ENCODE measurements at places on chromosomes 6 and 20.

DNA sequence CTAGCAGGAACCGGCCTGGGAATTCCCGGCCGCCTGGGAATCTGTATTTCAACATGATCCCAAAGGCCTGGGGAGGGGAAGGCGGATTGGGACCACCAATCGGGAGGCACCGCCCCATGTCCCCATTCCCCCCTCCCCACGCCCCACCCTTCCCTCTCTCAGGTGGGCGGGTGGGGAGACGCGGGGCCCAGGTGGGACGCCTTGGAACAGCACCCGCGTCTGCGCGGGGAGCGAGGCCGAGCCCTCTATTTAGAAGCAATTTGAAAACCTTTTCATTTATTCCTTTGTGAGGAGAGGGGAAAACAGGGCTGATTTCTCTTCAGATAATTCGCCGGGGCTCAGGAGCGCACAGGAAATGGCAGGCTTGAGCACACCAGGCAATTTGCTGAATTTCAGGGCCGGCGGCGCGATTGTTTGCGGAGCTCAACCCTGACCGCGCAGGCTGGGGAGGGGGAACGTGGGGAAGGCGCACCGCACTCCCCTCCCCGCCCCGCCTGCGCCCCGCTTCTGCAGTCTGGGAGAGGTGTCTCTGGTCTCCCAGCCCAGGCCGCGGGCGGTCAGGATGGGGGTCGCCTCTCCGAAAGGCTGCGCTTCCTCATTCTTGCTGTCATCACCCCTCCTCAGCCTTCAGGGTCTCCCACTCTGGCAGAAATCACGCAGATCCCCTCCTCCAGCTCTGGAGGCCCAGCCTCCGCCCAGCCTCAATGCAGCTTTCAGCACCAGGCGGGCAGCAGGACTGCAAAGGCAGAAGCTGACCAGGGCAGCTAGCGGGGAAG lies 170.0 kb downstream of the GRM4 start:
- no peak for DNase-seq

DNA sequence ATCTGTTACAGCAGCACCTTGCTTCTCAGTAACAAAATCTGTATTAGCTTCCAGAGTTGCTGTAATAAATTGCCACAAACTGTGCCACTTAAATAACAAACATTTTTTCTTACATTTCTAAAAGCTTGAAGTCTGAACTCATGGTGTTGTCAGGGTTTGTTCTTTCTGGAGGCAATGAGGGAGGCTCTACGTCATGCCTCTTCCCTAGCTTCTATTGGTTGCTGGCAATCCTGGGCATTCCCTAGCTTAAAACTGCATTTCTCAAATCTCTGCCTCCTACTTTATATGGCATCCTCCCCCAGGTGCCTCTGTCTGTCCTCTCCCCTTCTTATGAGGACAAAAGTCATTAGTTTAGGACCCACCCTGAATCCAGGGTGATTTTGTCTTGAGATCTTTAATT lies 41.6 kb upstream of the TMEM244 start:
- DNase-seq: no peak

GRCh38 chr6:52299653-52300052 lies 15.1 kb upstream of the MCM3 start:
- no peak for DNase-seq

DNA sequence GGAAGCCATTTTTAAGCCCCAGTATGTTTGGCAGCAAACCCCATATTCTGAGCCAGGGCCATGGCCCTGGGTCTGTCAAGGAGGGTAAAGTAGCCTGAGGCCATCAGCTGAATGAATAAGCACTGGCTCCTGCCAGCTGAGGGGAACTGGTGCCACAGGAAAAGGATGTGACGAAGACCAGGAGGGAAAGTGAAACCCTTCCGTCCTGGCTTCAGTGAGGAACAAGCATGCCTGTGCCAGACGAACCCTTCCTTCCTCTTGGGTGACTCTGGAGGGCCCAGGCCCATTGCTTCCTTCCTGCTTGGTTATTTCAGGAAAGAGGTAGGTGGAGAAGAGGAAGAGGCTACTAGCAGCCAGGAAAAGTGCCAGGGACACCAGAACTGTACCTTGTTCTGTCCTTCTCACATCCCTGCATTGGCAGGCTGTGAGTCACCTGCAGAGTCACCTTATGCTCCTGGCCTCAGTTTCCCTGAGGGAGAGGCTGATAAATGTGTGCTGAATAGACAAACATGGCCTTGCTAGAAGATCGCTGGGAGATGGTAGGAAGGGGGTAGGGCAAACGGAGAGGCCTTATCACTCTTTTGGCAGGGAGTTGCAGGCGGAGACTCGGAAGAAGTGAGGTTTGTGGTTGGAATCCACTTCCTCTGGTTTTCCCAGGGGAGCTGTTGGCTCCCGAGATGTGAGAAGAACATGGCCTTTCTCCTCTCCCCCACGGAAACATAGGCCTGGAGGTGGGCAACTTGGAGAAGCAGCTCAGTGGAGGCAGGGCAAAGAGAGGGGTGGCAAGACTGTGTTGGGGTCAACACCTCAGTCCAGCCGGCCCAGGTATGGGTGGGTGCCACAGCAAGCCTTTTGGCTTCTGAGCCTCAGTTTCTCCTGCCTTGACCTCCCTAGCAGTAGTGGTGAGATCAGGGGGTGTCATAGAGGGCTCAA lies 37.4 kb downstream of the COX4I2 start:
- peak; percentile 79 for DNase-seq

DNA sequence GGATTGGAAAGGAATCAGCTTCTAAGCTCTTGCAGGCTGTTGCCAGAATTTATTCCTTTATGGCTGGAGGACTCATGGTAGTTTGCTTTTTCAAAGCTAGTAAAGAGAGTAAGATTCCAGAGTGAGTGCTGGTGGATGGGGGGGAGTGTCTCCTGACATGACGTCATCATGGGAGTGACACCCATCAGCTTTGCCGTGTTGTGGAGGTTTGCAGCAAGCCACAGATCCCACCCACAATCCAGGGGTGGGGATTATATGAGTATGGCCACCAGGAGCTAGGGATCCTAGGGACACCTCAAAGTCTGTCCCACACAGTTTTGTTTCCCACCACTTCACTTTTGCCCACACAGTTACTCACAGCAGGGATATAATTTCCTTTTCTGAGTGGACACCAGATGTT lies 28.7 kb upstream of the PMEPA1 start:
- DNase-seq: no peak

DNA sequence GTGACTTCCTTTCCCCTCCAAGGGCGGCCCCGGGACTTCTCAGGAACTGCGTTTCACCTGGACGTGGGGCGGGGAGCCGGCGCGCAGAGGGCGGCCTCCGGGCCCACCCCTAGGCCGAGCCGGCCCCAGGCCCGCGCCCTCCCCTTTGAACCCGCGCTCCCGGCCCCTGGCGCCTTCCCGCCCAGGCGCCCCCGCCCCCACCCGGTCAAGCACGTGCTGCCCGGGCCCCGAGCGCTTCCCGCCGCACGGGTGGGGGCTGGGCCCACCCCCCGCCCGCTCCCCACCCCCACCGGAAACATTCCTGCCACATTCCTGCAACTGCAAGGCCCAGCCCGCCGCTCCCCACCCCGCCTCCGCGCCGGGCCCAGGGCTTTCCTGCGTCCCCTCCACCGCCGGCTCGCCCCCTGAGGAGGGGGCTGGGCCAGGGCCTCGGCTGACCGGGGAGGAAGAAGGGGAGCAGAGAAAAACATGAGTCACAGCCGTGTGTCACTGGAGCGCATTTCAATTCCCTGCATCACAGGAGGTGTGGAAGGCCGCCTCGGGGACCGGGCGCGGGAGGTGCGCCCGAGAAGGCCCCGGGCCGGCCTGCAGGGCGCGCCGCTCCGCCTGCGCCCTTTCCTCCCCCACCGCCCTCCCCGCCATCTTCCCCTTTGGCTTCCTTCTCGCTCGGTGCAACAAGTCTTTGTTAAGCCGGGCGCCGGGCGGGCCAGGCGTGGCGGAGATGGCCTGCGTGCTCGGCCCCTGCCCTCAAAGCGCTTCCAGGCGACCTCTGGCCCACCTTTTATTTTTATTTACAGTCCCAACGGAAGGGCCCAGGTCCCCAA lies 1.2 kb upstream of the HMGA1 start:
- DNase-seq: peak; percentile 67

- no peak for DNase-seq
These were observed 25.8 kb downstream of the HLA-C start for GRCh38 chr6:31246051-31246521.

- DNase-seq: no peak
These were observed 256.9 kb downstream of the CDH26 start for GRCh38 chr20:60214901-60215815.

DNA sequence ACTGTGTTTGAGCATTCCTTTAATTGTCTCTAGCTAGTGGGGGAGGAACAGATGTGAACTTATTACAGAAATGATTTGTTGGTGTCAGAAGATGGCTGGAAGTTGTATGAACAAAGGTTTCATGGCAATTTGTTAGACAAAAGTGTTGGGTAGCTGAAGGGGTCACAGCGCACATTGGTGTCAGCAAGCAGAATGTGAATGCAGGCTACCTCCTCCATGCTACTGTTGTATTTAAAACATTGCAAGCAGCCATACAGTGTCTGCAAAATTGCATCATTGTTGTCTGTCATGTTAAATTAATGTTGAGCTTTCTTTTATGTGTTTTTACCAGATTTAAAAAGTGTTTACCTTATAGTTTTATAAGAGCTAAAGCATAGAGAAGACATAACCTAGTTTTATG lies 6.2 kb downstream of the LRRC1 start:
- DNase-seq: no peak

DNA sequence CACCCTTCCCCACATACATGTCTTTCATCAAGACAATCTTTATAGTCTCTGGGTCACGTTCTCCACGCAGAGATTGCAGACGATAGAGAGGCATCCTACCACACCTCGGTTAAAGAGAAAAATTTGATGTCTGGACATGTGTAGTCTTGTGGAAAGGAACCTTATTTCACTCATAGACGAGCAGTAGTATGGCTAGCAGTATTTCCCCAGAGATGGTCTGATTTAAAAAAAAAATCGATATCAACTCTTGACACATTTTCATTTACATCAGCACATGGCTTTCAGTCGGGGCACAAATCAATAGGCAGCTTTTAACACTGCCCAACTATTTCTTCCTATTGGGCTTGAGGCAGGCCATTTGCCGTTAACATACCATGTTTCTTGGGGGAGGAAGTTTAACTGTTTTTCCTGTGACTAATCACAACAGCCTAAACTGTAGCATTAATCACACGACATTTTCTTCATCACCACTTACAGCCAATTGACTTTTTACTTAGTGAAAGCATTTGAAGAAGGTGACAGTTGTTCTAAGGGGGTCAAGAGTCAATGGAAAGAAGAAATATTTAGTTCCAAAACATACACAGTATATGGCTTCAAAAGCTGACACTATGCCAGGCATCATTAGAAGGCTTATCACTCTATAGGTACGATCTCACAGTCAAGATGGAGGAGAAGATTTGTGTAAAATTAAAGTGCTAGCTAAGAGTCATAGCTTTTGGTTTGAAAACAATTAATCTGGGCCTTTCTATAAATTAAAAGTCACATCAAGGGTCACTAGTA lies 129.5 kb upstream of the HDAC2 start:
- DNase-seq: no peak

DNA sequence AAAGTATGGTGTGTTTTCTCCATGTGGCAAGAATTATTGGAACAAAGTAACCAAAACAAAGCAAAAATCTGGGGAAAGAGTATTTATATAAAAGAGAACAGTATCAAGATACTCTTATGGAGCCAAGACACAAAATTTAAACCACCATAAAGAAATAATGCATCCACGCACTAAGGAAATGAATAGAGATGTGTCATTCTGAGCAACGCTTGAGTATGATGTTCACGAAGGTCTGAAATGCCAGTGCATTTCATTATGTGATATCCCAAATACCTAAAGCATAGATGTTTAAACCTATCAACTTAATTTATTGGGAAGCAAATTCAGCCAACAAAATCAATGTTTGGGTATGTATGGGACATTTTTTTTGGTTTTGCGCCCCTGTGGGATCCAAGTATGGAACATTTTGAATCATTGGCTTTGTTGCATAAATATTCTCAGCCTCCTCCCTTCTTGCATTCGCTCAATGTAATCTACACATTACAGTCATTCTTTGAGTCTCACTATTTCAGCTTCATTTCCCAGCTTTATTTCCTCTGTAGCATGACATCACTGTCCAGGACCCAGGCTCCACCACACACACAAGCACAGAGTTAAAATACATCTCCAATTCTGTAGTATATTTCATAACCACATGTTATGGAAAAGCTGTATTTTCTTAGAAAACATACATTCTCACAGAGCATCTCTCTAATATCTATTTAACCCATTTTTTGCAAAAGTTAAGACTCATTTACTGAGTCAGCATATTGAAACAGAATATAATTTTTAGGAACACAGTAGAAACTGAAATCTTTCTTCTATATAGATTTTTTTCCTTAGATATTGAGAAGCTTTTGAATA lies 11.6 kb upstream of the MOXD1 start:
- DNase-seq: no peak

DNA sequence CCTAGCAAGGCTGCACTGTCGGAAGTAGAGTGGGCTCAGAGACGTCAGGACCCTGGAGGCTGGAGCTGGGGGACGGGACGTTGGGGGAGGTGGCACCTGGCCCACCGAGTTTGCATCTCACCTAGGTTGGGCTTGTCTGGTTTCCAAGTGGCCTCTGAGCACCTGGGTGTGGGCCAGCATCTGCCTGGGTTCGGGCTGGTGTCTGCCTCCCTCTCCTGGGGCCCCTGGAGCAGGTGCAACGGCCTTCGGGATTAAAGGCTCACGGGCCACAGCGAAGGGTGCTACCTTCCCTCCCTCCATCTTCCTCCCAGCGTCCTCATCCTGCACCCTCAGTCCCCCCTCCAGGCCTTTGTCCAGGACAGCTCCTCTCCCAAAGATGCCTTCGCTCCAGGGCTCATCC lies 6.0 kb downstream of the HRH3 start:
- no peak for DNase-seq

DNA sequence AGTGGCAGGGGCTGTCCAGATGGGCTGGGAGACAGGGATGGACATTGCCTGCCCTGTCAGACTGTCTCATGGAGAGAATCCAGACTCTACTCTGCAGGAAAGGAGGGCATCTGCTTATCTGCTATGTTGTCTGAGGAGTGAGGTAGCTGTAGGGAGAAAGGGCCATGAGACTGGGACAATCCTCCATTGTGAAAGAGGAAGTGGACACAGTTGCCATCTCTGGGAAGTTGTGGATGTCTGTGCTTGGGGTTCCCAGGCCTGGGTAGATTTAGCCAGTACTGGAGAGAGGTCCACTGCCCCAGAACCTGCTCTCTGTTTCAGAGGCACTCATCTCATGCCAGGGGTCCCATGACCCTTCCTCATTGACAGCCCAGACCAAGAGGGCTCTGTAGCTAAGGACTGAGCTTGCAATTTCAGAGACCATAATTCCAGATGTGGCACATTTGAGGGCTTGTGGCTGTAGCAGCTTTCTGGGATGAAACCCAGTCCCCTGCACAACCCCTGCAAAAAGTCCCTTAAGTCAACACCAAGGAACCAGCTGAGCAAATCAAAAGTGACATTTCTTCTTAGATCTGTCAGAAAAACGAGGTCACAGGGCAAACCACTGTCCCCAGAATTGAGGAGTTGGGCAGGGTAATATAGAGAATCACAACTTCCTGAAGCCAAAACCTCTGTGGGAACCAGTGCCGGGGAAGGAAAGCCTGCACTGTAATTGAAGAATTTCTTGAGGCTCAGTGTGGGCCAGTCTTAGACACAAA lies 4.1 kb upstream of the SIRPG start:
- no peak for DNase-seq

DNA sequence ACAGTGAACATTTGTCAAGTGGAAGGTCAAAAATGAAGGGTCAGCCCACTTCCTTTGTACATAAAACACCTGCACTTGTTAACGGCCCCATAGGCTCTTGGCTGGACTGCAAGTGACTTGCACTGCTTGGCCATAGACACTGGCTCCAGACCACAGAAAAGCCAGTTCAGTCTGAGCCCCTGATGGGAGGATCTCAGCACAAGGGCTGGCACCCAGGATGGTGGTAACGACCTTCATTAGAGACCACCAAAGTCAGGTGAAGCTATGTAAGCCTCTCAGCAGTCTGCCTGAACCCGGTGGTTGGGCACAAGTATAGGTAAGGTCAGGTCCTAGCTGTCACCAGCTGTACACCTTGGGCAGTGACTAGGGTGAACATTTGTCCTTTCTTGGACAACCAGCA lies 16.1 kb downstream of the PLAGL2 start:
- no peak for DNase-seq
